ENCODE measurements at places on chromosomes 11 and 22.
A peak's percentile ranks its signal among the peaks of the same experiment; 100 is the strongest.

- no peak for DNase-seq
These were observed 880.0 kb downstream of the BRD1 start for GRCh38 chr22:48947636-48948035.

GRCh38 chr22:38415561-38416321 lies 39.3 kb downstream of the KCNJ4 start:
- no peak for DNase-seq

GRCh38 chr11:69636512-69637197 lies 4.3 kb upstream of the CCND1 start:
- DNase-seq, result no peak

DNA sequence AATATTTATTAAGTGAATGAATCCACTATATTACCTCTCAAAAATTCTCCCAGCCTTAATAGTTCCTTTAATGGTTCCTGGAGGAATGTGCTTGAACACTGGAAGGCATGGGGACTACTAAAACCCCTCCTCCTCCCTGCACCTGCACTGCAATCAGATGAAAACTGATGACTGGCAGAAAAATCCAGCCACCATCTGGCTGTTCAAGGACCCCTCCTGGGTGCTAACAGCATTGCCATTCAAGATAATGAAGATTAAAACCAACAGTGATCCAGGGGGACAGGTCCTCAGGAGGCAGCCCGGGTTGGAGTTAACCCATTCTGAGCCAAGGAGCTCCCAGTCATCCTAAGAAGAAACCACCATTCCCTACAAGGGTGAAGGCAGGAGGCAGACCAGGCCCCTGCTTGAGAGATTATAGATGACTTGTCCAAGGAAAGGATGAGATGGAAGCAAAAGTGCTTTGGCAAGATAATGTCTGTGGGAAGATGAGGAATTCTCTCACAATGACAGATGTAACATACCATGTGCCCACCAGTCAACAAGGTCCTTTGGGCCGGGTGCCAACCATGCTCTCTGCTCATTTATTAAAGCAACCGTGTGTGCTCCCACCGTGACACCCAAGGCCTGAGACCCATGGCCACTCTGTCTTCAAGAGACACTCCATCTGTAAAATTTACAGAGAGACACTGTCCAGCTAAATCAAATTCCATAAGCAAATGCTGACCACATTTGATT lies 90.6 kb downstream of the LARGE1 start:
- DNase-seq, result no peak

DNA sequence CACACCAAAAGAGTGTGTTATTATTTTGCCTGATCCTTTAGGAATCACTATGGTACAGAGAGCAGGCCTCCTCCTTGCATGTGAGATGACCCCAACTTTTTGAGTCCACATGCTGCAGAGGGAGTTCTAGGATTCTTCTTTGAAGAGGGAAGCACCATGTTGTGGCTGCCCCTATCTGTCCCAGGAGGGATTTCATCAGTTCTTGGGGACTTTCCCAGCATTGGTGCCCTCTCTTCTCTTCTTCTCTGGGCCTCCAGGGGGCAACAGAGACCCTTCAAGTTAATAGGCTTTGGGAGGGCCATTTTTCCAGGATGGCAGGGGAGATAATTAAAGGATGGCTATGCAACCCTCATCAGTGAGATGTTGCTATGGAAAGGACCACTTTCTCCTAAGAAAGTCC lies 3.6 kb downstream of the MMP1 start:
- no peak for DNase-seq

- no peak for DNase-seq
These were observed 29.4 kb downstream of the SCN3B start for GRCh38 chr11:123624974-123625373.

GRCh38 chr22:29090039-29090438 lies 17.2 kb downstream of the KREMEN1 start:
- no peak for DNase-seq

DNA sequence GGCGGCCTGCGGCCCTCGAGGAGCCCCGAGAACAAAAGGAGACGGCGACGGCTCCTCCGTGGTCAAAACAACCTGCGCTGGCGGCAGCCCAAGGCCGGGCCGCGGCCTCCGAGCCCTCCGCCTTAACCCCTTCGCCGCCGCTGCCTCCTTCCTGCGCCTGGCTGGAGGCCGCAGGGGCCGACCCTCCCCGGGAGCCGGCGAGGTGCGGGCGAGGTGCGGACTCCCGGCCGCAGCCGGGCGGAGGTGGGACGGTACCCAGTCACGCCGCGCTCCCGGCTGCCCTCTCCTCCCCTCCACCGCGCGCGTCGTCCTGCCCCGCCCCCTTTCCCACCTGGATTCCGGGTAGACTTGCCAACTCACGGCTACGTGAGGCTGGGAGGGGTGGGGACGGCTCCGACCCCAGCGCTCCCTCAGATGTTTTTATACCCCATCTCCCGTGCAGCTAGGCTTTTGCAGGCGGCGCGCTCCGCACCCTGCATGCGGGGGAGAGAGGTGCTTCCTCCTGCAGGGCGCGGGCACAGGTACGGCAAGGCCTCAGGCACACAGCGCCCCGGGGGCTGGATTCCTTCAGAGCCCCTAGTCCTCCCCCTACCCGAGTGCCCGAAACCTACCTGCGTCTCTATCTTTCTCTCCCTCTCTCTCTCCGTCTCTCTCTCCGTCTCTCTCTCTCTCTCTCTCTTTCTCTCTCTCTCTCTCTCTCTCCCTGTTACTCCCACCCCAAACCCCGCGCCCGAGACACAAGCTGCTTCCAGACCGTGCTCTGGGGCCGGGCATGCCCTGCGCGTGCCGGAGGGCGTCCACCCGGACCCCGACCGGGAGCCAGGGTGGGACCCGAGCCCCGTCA lies 2.0 kb downstream of the PDGFB start:
- DNase-seq, result no peak

DNA sequence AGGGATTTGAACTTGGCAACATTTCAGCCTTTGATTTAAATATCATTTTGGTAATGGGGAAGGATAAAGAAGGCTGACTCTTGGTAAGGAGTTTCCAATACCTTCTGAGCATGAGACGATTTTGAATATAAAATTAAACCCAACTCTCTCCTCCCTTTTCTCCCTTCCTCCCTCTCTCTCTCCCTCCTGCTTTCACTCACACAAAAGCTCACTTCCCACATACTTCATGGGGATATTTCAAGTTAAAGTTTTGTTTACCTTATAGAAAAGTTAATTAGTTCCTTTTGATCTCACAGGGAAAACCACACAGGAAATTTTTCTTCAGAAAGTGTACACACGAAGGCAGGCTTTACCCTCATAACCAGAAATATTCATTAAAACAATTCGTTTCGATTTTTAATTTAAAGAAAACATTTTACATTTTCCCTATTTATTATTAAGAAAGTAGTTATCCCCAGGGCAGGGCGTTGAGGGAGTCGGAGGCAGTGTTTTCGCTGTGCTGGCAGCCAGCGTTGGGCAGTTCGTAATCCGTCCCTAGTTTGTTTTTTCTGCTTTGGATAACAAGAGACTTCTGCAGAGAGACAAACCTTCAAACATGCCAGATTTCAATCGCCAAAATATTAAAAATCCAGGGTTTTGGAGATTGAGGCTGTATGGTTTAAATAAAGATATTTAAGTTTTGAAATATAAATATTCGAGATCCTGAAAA lies 25.3 kb upstream of the ALX4 start:
- DNase-seq, result no peak

GRCh38 chr11:69076129-69076791 lies 27.5 kb downstream of the TPCN2 start:
- DNase-seq, result no peak

- DNase-seq, result no peak
These were observed 53.1 kb downstream of the GGTLC2 start for GRCh38 chr22:22697377-22698117.

GRCh38 chr11:73493956-73494598 lies 103.8 kb downstream of the FAM168A start:
- DNase-seq, result no peak

- DNase-seq, result no peak
These were observed 65.4 kb downstream of the GAB2 start for GRCh38 chr11:78351979-78352841.

DNA sequence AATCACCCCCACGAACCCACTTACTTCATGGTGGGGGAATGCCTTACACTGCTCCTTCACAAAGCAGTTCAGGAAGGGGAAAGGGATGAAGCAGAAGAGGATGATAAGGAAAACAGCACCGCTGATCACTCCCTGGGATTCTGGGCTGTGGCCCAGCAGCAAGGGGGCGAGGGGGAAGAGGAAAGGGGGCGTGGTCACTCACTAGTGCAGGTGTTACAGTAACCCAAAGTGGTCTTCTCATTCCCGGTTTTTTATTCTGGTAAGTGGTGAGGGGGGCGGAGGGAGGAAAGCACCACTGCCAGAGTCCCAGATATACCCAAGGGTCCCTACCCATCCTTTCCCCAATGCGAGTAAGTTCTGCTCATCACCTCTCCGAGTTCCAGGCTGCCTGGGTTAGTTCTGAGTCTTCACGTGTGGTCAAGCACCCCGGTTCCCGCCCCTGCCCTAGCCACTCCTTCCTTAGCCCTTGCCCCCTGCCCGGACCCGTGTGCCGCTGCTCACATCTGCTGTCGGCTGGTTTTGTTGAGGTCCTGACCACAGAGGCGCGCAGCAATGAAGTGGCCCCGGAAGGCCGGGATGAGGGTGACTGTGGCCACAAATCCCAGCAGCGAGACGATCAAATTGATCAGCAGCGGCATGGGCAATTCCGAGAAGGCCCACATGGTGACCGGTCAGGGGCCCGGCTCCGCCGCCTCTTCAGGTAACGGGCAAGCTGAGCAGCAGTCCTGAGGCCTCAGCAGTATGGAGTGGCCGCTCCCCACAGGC lies 477 bp downstream of the DPAGT1 start:
- no peak for DNase-seq

DNA sequence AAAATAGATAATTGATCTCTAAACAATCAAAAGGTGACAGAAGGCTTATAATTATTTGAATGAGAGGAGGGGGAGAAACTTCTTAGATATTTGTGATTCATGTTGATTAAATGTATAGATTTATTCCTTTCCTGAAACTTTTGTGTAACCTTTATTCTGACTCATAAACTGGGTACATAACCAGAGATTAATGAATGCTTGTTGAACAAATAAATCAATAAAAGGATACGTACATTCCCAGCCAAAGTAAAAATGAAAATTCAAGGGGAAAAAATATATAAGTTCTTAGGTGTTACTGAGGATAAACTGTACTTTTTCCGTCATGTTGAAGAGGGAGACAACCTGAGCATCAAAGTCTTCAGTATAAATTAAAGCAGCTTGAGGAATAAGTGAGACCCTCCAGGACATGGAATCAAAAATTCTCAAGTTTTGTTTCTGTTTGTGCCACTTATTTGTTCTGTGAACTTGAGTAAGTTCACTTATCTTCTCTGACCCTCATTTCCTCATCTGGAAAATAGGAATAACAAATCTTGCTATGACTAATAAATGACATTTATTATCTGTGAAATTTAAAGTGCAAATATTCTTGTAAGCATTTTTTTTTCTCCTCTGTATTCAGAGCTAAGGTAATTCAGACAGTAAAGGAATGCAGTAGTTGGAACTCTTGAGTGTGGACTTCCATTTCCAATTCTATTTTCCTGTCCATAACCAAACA lies 195.4 kb downstream of the METTL15 start:
- DNase-seq, result no peak

DNA sequence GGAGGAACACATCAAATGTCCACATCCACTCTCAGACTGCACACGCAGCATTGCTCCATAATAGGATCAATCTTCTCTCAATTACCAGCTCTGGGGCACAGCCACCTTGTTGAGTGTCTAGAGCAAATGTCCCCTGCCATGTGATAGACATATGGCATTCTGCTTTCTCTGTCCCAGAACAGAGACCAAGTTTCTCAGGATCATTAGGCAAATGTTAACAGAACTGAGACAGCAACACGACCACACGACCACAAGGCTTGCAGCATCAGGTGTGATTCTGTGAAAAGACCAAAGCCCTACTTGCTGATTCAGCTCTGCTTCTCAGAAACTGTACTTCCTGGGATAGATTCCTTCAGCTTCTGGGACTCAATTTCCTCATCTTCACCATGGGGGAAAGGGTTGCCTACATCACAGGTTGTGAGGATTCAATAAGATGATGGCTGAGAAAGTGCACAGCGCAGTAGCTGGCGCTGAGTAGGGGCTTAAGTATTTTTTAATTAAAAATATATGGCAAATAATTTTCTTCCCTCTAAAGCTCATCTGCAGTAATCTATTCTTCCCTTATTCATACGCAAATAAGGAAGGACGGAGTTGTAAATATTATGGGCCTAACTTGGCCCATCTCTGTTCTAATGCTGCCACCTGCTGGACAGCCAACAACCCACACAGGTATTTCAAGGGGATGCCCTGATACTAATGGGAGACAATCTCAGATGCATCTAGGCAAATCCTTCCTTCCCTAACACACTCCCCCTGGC lies 54.3 kb upstream of the USP47 start:
- DNase-seq, result peak; percentile 46

DNA sequence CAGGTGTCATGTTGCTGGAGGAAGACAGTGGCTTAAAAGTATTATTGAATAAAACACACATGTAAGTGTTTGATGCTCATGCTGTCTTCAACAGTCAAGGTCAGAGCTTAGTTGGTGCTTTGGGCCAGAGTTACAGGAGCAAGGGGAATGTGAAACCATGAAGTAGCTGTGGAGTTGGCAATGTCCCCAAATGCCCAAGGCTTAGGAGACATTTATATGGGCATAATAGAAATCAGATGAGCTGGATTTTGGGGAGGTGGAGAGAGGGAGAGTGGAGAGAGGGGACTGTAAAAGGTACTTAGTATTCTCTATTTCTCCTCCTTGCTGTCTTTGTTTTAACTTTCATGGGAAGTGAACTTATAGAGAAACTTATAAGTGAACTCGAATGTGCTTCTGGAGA lies 407.8 kb downstream of the ETS1 start:
- DNase-seq, result no peak

DNA sequence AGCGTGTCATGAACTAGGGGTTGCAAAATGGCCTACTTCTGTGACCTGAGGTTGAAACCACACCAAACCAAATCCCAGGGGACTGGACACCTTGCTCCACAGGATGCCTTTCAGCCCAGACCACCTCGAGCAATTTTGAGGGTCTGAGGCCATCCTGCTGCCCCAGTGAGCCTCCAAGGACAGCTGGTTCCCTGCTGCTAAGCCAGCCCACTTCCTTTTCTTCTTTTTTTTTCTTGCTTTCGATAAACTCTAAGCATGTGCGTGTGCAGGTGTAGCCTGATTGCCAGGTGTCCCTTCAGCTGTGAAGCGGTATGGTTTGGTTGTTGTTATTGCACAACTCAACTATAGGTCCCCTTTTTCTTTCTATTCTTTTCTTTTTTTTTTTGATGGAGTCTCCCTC lies 2.7 kb downstream of the CRYBB1 start:
- DNase-seq, result no peak

DNA sequence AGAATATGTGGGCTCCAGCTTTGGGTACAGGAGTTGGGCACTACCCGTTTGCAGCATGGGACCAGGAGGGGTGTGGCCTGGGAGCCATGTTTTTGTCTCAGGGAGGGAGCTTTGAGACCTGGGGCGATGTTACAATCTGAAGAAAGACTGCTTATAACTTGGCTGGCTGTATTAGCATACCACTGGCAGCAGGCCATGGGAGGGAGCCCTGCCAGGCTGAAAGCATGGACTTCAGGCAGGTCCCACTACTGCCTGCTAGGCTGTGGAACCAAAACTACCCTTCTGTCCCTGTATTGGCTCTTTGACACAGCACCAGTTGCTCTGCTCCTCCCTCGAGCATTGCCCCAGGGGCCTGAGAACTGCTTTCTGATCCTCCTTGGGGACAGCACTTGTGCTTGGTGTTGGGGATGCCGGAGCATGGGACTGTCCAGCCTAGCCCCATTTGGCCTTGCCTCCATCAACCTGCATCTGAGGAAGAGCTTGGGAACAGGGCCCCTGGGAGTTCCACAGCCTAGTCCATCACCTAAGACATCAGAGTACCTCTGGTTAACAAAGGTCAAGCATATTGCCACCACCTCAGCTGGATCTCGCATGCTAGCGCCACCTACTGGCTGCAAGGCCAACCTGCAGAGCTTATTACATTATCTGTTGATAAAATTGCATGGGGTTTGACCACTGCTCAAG lies 217.4 kb downstream of the SBF2 start:
- DNase-seq, result peak; percentile 5

Data from stimulated activated CD4-positive, alpha-beta T cell treated with anti-CD3 and anti-CD28 coated beads, Interleukin-1b, Interleukin-23, amount 100 ng/mL, for 1 hour (primary cell).